Cortex of kidney (tissue), 1 donor: ENCODE measurements at places on chromosomes 6 and 20.

GRCh38 chr20:63795178-63795830 lies 35.8 kb downstream of the ZBTB46 start:
- DNase-seq: no peak

DNA sequence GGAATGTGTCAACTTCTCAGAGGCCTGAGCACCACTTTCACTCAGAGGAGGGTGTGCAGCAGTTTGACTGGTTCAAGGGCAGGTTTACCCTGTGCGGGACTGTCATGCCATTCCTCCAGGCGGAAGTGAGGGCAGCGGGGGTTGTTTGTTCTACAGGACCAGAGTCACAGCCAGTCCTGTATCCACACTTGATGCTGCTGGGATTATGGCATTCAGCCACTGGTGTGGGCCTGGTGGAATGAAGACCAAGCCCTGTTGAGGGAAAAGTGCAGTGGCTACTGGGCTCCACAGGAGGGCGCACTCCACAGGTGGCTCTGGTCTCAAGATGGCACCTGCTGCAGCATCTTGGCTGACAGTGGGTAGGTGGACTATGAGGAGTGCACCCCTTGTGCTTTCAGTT lies 14.8 kb downstream of the SEMG2 start:
- DNase-seq: no peak

DNA sequence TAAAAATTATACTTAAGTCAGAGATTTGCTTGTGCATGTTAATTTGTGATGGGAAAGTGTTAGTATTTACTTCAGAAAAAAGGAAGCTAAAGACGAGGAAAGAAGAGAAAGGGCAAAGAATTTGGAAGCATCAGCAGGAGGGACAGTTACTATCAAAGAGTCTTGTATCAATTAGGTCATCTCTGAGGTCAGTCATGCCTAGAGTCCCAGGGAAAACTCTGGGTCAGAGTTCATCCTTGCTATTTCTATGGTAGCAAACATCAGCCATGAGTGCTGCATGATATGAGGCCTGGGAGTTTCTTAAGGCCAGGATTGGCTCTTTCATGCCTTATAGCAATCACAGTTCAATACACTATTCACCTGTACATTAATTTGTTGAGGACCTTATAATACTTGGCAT lies 292.9 kb downstream of the FARS2 start:
- DNase-seq: no peak

GRCh38 chr6:47512872-47513271 lies 35.3 kb downstream of the CD2AP start:
- no peak for DNase-seq

- DNase-seq: no peak
Observed at GRCh38 chr6:107786709-107787588, 37.2 kb downstream of the SCML4 start.

GRCh38 chr20:16279320-16279719 lies 293.9 kb downstream of the KIF16B start:
- no peak for DNase-seq

- no peak for DNase-seq
Observed at GRCh38 chr6:53916804-53917463, 122.1 kb downstream of the LRRC1 start.
